Neural progenitor cell (in vitro differentiated cells): ENCODE measurements at places on chromosomes 5 and 9.

- DNase-seq: no peak
These were observed 28.4 kb downstream of the PRRC2B start for GRCh38 chr9:131422241-131422792.

DNA sequence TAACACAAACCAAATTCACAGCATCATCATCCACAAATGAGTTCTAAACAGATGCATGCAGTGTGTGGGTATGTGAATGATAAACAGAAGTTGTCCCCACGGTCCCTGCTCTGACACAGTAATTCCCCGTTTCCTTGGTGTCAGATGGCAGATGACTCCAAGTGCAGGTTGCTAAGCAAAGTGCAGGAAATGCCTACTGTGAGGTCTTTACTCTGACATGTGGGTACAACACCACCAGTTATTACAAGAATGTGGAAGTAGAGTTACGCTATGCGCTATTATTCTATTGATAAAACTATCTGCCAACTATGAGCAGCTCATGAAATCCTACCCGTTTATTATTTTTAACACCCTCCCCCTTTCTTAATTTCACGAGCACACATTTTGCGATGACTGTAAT, 448.9 kb downstream of the BNC2 start:
- no peak for DNase-seq

GRCh38 chr5:67333171-67333570, 136.6 kb upstream of the CD180 start:
- DNase-seq: no peak

DNA sequence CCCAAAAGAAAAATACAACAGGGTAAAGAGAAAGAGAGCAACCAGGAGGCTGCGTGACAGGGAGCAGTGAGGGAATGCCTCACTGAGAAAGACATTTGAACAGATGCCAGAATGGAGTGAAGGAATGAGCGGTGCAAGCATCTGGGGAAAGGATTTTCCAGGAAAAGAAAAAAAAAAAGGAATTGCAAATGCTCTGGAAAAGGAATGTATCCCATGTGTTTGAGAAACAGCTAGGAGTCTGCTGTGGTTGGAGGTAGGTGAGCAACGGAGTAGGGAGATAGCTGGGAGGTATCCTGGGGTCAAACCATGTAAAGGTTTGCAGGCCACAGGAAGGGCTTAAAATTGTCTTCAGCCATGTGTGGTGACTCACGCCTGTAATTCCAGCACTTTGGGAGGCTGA, 23.6 kb upstream of the CEMIP2 start:
- DNase-seq: no peak

GRCh38 chr5:67432606-67433005, 236.0 kb upstream of the CD180 start:
- no peak for DNase-seq

- peak; percentile 52 for DNase-seq
These were observed 6.9 kb upstream of the EXOC3 start for GRCh38 chr5:435961-436640.

- no peak for DNase-seq
These were observed 147.9 kb downstream of the DMRT2 start for GRCh38 chr9:1198085-1198484.

- no peak for DNase-seq
These were observed 757.6 kb downstream of the SEMA5A start for GRCh38 chr5:8788246-8788645.

DNA sequence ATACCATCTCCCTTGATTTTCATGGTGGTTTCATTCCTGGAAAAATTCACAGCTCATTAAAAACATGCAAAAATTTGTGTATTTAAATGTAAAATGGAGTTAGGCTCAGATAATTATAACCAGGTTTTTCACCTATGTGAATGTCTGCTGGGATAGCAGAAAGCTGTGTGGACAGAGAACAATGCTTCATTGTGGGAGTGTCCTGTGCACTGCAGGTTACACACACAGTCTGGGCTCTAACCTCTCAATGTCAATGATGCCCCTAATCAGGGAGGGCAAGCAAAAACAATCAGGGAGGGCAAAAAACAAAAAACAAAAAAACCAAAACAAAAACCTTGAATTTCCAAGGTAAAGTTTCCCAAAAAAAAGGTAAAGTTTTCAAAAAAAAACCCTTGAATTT, 158.9 kb upstream of the KLF9 start:
- no peak for DNase-seq

DNA sequence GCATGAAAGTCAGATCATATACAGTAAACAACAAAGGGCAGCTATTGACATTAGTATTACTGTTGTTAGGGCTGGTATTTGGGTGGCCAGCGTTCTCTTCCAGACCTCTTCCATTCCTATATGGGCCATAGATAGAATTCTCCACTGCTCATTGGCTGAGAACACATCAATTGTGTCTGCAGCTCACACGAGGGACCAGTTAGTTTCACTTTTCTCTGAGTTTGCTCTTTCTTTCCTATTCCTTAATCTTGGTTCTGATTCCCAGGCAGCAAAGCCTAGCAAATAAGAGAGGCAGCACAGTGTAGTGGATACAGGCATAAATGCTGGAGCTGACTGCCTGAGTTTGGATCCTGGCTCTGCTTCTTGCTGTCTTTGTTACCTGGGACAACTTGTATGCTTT, 476.4 kb downstream of the SPOCK1 start:
- DNase-seq: no peak

DNA sequence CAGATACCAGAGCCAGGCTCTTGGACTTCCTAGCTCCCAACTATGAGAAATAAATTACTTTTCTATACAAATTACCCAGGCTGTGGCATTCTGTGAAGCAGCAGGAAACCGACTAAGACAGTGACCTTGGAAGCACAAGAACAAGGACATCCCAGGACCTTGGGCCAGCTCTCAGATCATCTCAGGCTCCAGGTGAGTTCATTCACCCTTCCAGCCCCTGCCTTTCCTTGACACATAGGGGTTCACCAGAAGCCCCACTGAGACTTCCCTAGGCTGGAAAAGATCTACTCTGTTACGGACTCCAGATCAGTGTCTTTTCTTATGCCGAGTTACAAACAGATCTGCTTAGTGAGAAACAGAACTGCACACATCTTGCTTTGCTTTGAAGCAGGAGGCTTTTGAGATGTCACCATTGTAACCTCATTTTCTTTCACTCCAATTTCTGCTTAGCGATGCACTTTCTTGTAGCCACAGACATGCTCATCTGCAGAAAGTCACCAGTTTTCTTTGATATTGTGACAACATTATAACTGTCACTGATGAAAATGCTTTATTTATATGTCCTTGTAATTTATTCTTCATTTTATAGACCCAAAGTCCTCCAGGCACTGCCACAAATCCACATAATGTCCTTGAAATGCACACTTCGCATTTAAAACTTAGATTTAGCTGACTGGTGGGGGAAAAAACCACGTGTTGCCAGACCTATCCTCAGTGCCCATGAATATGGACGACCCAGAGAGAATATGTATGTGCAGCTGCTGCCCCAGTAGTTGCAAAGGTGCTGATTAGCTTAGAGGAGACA, 8.1 kb downstream of the CD180 start:
- no peak for DNase-seq

DNA sequence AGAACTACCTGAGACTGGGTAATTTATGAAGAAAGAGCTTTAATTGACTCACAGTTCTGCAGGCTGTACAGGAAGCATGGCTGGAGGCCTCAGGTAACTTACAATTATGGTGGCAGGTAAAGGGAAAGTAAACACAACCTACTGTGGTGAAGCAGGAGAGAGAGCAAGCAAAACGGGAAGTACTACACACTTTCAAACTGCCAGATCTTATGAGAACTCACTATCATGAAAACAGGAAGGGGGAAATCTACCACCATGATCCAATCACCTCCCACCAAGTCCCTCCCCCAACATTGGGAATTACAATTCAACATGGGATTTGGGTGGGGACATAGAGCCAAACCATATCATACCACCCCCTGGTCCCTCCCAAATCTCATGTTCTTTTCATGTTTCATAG, 58.7 kb upstream of the GPR151 start:
- no peak for DNase-seq

DNA sequence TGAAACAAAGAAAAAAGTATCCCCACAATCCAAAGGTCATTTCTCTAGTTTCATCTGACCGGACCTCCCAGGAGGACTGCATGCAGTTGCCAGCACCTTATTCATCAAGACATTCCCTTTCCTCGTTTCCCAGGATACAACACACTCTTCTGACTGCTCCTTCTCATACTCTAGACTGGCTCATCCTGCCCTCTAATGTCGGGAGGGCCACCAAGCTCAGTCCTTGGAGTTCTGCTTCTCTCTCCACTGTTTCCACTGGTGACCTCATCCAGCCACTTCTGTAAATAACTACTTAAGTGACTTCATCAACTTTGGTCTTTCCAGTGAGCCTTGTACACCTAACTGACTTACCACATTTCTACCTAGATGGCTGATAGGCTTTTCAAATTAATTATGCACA, 179.1 kb downstream of the EPB41L4A start:
- no peak for DNase-seq

GRCh38 chr9:35533398-35533797, 43.5 kb downstream of the RUSC2 start:
- no peak for DNase-seq

DNA sequence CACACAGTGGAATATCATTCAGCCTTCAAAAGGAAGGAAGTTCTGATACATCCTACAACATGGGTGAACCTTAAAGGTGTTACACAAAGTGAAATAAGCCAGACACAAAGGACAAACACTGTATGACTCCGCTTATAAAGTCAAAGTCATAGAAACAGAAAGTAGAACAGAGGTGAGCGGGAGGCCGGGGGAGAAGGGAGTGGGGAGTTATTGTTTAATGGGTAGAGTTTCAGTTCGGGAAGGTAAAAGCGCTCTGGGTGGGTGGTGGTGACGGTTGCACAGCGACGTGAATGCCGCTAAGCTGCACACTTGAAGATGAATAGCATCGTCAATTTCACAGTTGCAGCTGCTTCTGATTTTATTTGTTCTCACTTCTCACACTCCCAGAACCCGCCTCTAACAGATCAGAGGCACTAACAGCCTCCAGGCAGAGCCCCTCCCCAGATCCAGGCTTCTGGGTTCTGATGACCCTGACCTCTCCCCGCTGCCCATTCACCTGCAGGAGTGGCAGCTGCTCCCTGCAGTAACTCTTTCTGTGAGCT, 34.1 kb downstream of the BNIP1 start:
- no peak for DNase-seq

- no peak for DNase-seq
These were observed 27.7 kb downstream of the PARP8 start for GRCh38 chr5:50694027-50694590.

- DNase-seq: peak; percentile 64
These were observed 754 bp downstream of the ZFR start for GRCh38 chr5:32443541-32444430.

DNA sequence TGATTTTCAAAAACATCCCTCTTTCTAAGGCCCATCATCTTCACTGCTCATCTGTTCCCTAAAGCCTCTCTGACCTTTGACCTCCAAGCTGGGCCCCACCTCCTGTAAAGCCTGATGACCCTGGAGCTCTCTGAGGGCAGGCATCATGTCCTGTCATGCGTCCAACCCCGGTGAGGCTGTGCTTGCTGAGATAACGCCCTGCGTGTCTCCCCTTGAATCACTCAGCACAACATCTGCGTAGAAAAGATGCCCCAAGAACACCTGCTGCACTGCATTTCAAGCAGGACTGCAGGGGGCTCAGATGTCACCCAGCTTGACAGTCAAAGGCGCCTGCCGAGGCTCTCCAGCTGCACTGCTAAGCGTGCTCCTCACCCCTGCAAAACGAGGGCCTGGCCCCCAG, 78.0 kb downstream of the OTULIN start:
- no peak for DNase-seq
